ENCODE measurements at places on chromosomes 2 and 18. TPM values are rescaled to one million over a fixed set of nuclear protein-coding genes. Genes with fewer than 3 reads are reported as not detected.

DNA sequence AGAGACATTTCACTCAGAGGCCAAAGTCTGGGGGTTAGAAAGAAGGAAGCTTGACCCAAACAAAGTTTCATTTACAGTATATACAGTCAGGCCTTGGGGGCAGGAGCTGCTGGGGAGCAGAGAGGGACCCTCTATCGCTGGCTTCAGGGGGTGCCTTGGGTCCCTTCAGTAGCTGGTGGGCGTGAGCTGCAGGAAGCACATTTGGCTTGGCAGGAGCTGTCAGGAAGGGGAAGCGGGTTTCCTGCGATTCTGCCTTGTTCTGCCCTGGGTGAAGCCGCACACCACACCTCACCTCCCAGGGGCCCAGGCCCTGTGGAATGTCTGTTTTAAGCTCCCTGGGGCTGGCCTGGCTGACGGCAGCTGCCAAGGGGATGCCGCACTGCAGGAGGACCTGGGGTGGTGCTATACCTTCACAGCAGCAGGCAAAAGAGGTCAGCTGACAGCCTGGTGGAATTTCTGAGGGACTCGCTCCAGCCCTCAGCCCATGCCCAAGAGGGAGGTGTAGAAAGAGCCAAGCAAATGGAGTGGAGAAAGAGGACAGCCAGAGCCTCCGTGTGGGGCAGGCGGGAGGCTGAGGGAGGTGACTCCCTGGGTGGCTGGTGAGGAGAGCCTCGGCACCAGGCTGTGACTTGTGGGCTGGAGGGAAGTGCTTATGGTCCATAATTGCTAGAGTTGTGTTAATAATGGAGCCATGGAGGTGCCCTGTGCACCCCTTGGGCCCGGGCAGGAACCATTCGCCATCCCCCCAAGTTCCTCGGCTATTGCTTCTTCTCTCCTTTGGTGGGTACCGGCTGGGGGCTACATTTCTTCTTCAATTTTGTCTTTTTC is 43.9 kb downstream of the PSD4 start:
- no peaks in the 10 kb centered on the region for H3K36me3 ChIP-seq
- no peak for DNase-seq
- no peak overlapping the region for H3K4me3 ChIP-seq
- H3K27me3 ChIP-seq, result no peaks in the 10 kb centered on the region
- H3K4me1 ChIP-seq, result peaks cover 9% of the 10 kb centered on the region
- H3K27ac ChIP-seq, result no peak overlapping the region

DNA sequence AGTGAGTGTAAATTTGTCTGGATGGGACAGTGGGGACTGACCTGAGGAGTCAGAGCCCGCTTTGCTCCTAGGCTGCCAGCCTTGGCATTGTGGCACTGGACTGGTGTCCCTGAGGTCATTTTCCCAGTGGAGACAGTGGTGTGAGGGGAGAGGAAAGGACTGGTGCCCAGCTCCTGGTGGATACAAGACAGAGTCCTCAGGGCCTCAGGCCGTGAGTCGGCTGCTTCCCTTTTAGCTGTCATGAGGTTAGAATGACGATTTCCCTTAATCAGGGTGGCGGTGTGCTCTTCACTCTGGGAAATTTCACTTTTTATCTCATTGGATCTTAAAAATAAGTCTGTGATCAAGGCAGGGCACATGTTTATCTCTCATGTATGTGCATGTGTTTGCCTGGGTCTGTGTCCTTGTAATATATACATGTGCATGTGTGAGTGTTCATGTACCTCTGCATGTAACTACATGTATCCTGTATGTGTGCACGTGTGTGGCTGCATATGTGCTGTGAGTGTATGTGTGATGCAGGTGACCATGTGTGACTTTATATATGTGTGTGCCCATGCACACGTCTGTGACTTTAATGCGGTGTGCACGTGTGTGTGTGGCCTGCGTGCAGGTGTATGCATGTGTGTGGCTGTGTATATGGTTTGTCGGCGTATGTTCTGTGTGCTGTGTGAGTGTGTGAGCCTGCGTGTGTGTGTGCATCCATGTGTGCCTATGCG is 55.7 kb downstream of the GLI2 start:
- no peaks in the 10 kb centered on the region for H3K4me1 ChIP-seq
- H3K36me3 ChIP-seq, result no peaks in the 10 kb centered on the region
- no peak for DNase-seq
- H3K4me3 ChIP-seq, result no peak overlapping the region
- peaks cover 15% of the 10 kb centered on the region for H3K27me3 ChIP-seq
- H3K27ac ChIP-seq, result no peak overlapping the region

DNA sequence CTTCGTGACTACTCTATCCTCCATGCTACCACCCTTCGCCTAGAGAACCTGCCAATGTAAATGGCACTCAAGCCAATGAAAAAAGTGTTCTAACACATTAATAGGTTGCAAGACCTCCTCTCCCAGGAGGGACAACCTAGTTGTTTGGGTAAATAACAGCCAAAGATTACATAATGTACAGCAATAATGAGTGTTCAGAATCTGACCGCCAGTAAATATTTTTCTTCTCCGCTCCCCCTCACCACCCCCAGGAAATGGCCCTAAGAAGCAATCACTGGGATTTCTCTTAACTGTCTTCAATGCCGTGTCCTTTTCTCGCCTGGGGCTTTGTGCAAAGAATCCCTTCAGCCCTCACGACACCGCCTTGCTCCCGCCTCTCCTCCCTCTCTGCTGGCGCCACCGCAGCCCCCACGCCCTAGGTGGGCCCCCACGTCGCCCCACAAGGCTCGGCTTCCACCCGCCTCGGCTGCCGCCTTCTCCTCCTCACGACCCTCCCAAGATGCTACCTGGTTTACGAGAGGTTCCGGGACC is 458 bp downstream of the HYCC2 start:
- DNase-seq, result no peak
- H3K4me3 ChIP-seq, result peak overlapping the region; percentile 96
- peaks cover 4% of the 10 kb centered on the region for H3K36me3 ChIP-seq
- H3K27me3 ChIP-seq, result no peaks in the 10 kb centered on the region
- H3K27ac ChIP-seq, result peak overlapping the region; percentile 65

- no peak for DNase-seq
- no peaks in the 10 kb centered on the region for H3K4me1 ChIP-seq
- H3K4me3 ChIP-seq, result no peak overlapping the region
- no peaks in the 10 kb centered on the region for H3K36me3 ChIP-seq
- H3K27ac ChIP-seq, result no peak overlapping the region
Measured at GRCh38 chr2:240467659-240468302, 32.3 kb downstream of the GPC1 start.

DNA sequence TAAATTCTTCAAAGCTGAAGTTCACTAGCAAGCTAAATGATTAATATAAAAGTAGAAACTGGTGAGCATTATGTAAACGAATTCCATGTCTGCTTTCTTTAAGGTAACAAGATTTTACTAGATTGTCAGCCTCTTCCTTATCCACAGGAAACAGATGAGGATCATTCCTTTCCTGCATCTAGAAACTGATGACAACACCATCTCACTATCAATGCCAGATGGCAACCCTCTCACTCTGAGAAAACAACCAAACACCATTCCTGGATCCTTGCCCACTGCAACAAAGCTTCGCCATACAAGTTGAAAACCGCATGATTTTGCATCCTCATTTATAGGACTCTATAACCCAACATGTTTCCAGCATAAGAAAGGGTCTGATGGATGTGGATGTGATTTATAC is 122.9 kb downstream of the ZNF521 start:
- no peak for DNase-seq
- H3K4me1 ChIP-seq, result no peaks in the 10 kb centered on the region

GRCh38 chr18:45539491-45539891 is 75.8 kb upstream of the SLC14A2 start:
- no peak overlapping the region for H3K4me3 ChIP-seq
- H3K4me1 ChIP-seq, result no peaks in the 10 kb centered on the region
- no peak overlapping the region for H3K27ac ChIP-seq
- no peak for DNase-seq

The SF3B6 gene
- 47.0 TPM for total RNA-seq

GRCh38 chr2:69279931-69280681 is 106.9 kb downstream of the GFPT1 start:
- H3K27ac ChIP-seq, result no peak overlapping the region
- H3K36me3 ChIP-seq, result no peaks in the 10 kb centered on the region
- no peak for DNase-seq
- H3K27me3 ChIP-seq, result no peaks in the 10 kb centered on the region
- H3K4me1 ChIP-seq, result no peaks in the 10 kb centered on the region
- H3K4me3 ChIP-seq, result no peak overlapping the region

DNA sequence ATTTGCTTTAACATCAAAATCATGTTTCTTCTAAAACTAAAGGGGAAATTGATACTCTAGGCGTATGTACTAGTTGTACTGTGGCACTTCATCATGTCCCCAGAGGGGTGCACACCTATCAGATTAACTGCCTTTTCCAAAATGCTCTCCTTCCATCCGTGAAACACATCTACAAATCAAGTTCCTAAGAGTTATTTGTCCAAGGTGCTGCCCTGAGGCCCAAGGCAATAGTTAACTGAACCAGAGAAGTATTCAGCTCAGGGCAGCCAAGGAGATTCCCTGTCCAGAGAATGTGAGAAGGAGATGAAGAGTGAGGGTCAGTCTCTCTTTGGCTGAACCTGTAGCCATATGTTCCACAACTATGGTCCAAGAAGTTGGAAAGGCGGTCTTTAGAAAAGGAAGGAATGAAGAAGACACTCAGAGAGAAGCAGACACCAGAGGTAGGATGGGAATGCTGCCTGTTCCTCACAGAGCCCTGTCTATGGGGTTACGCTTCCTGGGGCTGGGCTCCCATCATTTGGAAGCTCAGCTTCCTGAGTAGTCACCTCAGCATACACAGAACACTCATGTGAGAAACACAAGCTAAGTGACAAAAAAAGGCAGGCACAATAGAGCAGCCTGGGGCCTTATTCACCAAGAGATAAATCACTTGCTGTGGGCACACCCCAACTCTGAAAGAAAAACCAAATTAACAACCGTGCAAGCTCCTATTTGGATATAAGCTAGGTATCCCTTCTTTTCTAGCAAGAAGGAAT is 55.6 kb downstream of the ANKRD44 start:
- DNase-seq, result no peak
- H3K27me3 ChIP-seq, result no peaks in the 10 kb centered on the region
- H3K4me3 ChIP-seq, result peak overlapping the region; percentile 24
- peaks cover 71% of the 10 kb centered on the region for H3K4me1 ChIP-seq
- peak overlapping the region; percentile 95 for H3K27ac ChIP-seq

- DNase-seq, result no peak
- H3K36me3 ChIP-seq, result no peaks in the 10 kb centered on the region
- H3K27me3 ChIP-seq, result no peaks in the 10 kb centered on the region
- H3K27ac ChIP-seq, result no peak overlapping the region
- no peaks in the 10 kb centered on the region for H3K4me1 ChIP-seq
Measured at GRCh38 chr2:150567771-150568301, 80.4 kb upstream of the RND3 start.

The LBX2 gene
- 0.73 TPM for total RNA-seq

The FBLN7 gene
- 48.8 TPM for total RNA-seq

GRCh38 chr2:118197011-118197675 is 108.9 kb downstream of the INSIG2 start:
- H3K4me1 ChIP-seq, result no peaks in the 10 kb centered on the region
- no peak overlapping the region for H3K4me3 ChIP-seq

The CIDEA gene
- not detected for total RNA-seq

- DNase-seq, result no peak
- H3K27ac ChIP-seq, result no peak overlapping the region
- no peak overlapping the region for H3K4me3 ChIP-seq
Measured at GRCh38 chr2:192228685-192229084, 34.0 kb upstream of the TMEFF2 start.

The ACMSD gene
- not detected for total RNA-seq

DNA sequence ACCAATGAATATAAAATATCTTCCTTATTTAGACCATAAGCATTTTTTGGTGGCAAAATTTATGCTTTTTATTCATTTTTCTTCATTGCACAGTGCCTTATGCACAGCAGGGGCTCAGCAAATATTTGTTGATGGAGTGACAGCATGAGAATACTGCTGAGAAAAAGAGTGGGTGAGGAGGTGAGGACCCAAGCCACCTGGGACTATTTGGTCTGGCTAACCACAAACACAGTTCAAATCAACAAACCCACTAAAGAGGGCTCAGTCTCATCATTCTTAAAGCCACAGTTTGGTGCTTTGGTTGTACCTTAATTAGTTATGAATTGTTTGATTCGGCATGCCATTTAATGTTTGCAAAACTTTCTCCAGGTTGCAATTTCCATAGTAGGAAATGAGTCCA is 183.5 kb upstream of the ZNF521 start:
- no peak overlapping the region for H3K27ac ChIP-seq
- no peaks in the 10 kb centered on the region for H3K36me3 ChIP-seq
- H3K4me3 ChIP-seq, result no peak overlapping the region

The SLC9A4 gene
- total RNA-seq, result not detected

The HNMT gene
- 0.39 TPM for total RNA-seq

The ICA1L gene
- 2.0 TPM for total RNA-seq

DNA sequence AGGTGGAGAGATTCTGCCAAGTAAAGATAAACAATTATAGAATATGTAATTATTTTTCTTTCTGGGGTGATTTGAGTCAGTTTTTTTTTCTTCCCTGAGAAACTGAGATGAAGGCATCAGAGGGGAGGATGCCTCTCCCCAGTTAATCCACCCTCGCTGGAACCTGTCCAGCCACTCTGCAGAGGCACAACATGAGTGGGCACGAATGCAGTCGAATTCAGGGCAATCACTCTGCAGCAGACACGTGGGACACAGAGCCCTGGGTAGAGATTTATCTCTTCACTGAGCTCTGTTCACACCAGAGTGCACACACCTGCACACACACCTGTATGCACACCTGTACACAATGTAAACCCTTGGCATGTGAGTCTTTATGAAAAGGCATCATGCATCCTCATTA is 154.2 kb downstream of the DCDC2C start:
- no peaks in the 10 kb centered on the region for H3K27me3 ChIP-seq
- no peak overlapping the region for H3K4me3 ChIP-seq
- DNase-seq, result no peak
- H3K4me1 ChIP-seq, result no peaks in the 10 kb centered on the region
- no peak overlapping the region for H3K27ac ChIP-seq

DNA sequence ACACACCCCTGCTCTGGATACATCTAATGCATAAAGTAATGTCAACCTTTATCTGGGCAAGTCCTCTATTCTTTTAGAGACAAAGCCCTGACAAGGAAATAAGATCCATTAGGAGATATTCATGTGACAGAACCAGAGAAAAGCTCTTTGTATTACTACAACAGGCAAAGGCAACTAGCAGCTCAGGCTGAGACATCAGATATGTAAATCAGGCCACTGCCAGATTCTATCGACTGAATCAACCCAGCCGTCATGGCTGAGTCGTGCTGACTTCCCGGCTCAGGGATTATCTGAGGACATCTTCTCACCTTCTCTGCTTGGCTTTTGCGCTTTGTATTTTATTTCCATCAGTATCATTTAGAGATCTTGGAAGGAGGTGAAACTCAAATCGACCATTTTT is 294.5 kb downstream of the PLCL1 start:
- H3K4me1 ChIP-seq, result no peaks in the 10 kb centered on the region
- H3K27me3 ChIP-seq, result no peaks in the 10 kb centered on the region
- no peak for DNase-seq
- H3K4me3 ChIP-seq, result no peak overlapping the region
- H3K27ac ChIP-seq, result no peak overlapping the region

The TEX44 gene
- not detected for total RNA-seq

DNA sequence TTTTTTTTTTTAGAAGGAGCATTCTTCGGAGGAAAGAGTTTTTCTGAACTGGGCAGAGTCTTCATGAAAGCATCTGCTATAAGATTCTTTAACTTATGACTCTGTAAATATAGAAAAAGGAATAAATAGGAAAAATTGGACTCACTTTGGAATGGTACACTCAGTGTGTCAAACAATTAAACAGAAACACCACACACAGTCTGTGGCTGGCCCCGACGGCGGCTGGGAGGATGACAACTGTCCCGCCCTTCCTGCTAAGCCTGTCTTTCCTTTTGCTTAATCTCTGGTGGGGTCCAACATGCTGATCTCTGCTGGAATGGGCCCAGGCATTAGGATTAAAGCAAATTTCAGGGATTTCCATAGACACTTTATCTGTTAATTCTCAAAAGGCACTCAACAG is 12.5 kb upstream of the RAB31 start:
- peaks cover 5% of the 10 kb centered on the region for H3K27me3 ChIP-seq
- H3K36me3 ChIP-seq, result no peaks in the 10 kb centered on the region
- no peak overlapping the region for H3K4me3 ChIP-seq
- no peak for DNase-seq

Data from T-cell (primary cell).